ENCODE measurements at places on chromosomes 1 and 21.

DNA sequence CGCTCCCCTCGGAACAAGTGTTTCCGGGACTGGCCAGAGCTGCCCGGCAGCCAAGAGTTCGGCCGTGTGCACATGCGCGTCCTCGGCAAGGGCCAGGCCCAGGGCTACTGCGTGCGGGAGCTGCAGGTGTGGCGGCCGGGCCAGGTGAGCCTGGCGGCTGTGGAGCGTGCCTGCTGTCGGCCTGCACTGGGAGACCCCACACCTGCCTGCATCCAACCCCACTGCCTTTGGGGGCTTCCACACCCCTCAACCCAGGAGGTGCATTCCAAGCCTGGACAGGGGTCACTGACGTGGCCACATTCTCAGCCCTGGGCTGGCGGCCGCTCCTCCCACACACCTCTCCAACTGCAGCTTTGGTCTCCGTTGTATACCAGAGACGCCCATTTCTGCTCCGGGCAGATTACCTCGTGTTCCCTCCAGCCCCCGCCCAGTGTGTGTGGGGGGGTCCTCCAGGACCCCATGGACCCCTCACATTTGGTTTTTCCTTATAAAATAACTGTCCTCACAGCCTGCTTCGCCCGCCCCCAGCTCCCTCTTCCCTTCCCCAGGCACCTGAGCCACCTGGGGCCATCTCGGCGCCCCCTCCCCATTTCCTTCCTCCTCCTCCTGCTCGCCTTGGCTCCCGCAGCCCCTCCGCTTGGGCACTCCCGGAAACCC lies 6.1 kb downstream of the RNF223 start:
- DNase-seq, result no peak

DNA sequence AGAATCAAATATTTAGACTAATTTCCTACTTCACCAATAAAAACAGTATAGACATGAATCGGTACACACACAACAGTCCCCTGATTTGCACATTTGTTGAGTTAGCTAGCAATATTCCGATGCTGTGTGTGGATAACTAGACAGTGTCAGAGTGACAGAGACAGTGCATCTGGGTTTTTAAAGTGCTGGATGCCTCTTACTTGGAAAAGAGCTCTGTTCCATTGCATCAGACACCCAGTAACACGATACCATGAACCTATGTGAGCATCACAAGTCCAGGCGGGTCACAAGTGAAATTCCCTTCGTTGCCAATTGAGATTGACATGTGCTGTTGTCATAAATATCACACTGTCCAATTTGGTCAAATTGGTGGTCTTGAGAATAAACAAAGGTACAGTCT lies 82.0 kb upstream of the ESRRG start:
- DNase-seq, result no peak

DNA sequence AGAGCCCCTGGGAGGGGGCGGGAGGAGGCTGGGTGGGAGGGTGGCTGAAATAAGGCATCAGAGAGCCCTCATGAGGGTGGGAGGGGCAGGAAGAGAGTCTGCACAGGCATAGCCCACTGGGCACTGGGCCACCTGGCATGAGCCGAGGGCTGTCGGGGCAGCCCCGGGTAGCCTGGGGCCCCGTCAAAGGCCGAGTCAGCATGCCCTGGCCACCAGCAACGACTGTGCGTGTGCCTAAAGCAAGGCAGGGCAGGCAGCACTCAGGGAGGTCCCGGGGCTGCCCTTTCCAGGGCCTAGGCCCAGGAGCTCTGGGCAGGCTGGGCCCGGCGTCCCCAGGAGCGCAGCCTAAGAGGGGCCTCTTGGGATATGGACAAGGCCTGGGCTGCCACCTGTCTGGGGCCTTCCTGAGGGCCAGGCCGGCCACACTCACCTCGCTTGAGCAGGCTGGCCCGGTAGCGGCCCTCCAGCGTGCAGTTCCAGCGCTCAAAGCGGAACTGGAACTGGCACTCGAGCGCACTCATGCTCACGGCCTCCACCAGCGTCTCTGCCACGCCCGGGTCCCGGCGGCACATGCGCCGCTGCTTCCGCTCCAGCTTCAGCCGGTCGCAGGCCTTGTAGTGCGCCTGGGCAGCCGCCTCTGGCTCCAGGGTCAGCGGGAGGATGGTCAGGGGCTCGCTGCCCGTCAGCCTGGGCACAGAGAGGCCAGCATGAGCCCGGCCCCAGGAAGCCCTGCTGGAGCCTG lies 22.7 kb downstream of the WNT9A start:
- DNase-seq, result no peak

DNA sequence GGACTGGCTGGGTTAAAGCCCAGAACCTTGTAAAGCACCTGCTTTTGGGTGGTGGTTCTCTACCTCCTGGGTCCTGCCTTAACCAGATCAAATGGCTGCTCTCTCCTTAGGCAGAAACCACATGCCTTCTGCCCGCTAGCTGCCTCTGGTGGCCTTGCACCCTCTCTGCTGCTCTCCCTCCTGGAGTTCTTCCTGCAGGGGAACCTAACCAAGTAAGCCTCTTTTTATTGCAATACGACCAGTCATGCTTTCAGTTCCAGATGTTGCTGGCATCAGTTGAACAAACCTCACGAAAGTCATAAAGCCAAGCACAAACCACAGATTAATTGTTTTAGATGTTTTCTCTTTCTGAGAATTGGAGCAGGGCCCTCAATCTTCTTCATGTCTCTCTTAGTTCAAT lies 118.9 kb downstream of the GDAP2 start:
- DNase-seq, result no peak

- DNase-seq, result no peak
These were observed 12.4 kb downstream of the GALNT2 start for GRCh38 chr1:230079199-230080024.

- peak; percentile 30 for DNase-seq
These were observed 8.3 kb upstream of the MPZL1 start for GRCh38 chr1:167713330-167714081.

GRCh38 chr1:94865360-94865759 lies 45.2 kb downstream of the SLC44A3 start:
- DNase-seq, result peak; percentile 13

DNA sequence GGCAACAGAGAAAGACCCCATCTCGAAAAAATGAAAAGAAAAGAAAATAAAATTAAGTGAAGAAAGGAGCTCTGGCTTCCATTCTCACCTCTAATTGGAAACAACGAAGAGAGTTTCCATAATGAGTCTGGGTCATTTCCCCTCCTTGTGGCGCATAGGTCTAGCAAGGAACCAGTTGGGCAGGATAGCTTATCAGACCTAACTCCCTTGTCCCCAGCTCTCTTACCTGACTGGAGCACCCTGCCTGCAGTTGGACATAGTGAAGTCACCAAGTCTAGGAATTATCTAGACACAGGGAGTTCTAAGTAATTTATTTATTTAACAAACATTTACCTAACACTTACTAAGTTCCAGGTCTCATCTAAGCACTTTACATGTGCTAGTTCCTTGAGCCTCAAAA lies 63.0 kb upstream of the RAB4A start:
- no peak for DNase-seq

- DNase-seq, result peak; percentile 73
These were observed 2.1 kb downstream of the ARMH1 start for GRCh38 chr1:44676484-44677200.

- peak; percentile 96 for DNase-seq
These were observed 19.8 kb downstream of the CTNNBIP1 start for GRCh38 chr1:9890224-9890731.

DNA sequence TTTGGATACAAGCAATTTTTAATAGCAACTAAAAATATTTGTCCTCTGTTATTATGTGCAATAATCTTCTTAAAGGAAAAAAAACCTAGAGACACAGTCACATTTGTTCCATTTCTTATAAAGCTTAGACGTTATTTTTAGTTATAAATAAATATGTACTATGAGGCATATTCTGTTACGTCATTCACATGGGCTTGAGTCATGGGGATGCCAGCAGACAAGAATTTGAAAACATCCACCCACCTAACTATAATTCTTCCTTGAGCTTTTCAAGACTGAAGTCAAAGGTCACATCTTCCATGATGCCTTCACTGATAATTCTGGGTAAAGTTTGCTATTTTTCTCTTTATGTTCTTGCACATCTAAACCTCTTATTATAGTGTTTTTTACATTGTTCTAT lies 268.8 kb downstream of the KCTD3 start:
- DNase-seq, result peak; percentile 84

GRCh38 chr1:47812904-47813514 lies 184.2 kb downstream of the TRABD2B start:
- DNase-seq, result no peak

- DNase-seq, result peak; percentile 92
These were observed 35.8 kb downstream of the CELF3 start for GRCh38 chr1:151680826-151681225.

DNA sequence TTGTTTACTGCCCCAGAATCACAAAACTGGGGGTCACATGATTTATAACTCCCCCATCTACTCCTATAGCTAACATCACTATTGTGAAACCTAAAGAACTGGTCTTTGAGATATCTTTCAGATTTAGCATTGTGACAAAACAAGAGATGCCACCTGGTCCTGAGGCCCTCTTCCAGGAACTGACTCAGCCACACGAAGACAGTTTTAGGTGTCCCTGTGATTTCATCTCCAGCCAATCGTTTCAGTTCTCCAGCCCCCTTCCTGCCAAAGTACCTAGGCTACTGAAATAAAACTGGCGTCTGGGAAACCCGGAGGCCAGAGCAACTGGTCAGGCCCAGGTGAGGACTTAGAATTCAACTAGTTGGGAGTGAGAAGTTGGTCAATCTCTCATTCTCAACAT lies 36.6 kb downstream of the TBX19 start:
- DNase-seq, result no peak

DNA sequence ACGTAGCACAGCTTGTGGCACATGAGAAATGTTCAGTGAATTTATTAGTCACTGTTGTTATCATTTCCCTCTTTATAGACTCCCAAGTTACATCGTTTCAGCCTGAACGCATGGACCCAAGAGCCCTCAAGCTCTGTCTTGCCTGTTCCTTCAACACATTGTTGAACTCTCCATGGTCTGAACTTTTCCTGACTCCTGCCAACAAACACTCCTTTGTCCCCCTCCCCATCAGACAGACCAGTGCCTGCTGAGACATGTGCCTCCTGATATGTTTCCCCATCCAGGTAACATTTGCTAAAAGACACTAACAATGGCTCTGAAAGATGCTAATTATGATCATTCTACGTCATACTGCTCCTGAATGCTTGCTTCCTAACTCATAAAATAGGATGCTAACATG lies 108.7 kb upstream of the NFIA start:
- DNase-seq, result no peak

DNA sequence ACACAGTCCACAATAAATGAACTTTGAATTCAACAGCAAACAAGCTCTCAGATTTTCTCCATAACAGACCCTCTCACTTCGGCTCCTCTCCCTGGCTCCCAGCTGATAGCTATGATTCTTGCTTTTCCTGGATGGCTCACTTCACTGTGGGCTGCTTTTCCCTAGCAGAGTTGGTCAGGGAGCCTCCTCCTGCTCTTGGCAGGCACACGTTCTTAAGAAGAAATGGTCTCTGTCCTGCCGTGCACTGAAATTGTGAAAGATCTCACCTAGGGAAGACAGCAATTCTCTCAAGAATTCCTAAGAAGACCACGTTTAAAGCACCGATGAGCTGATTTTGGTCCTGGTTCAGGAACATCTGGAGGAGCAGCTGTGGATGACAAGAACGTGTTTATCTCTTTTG lies 148.5 kb upstream of the KCNK2 start:
- DNase-seq, result no peak

DNA sequence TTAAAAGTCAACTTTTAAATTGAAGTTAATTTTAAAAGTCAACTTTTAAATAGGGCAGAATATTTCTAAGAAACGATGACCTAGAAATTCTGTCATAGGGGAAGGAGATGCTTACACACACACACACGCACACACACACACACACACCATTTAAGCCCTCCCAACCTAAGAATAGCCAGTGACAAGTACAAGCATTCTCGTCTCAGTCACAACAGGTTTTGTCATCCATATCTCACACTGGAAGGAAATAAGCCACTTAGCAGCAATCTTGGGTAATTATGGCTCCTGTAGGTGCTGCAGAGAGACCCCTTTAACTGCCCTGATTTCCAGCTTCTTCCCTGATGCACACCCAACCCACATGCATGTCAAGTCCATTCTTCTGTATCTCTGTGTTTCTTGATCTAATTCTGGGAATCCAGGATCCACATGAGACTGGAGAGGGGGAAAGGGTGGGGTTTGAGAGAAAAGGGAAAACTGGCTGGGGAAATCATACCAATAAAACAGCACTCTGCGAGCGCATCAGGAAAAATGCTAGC lies 338.1 kb downstream of the PAPPA2 start:
- no peak for DNase-seq

DNA sequence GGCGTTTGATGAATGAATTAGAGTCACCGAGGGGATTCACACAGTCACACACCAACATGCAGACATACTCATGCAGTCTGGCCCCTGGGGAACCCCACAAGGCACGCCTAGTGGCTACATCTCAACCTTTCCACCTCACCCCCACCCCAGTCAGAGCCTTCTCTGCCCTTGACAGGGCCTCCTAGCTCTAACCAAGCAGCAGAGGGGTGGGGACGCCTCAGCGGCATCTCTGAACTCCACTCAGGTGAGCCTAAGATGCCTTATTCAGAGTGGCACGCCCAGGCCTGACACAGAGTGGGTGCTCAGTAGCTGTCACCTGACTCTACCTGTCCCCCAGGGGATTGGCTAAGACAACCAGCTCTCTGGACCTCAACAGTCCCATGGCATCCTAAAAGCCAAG lies 3.7 kb upstream of the SDC3 start:
- no peak for DNase-seq

DNA sequence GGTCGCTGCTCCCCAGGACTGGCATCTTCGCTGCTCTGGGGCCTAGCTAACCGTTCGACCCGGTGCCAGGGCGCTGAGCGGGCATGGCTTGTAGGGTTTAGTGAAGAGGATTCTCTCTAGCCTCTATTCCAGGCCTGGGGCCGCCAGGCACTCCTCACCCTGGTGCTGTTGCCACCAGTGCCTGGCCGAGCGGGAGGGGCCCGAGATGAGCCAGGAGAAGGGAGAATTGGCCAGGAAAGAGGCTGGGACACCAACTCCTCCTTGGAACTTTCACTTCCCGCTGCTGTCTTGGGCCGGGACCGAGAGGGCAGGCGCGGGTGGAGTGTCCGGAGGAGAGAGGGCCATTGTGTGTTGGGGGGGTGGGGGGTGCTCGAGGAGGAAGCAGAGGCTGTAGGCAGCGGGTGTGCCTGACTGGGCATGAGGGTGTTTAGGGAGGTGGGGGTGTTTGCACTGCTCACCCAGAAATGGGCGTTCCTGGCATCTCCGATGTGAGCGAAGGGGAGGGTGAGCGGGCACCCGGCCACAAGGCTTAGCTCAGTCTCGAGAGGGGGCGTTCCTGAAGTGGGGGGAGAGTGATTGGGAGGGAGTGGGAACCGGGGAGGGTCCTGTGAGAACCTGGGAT lies 772 bp downstream of the ADAM15 start:
- peak; percentile 55 for DNase-seq

GRCh38 chr1:12075195-12076114 lies 12.4 kb downstream of the TNFRSF8 start:
- DNase-seq, result peak; percentile 64

Measured in ELR (cell line).